Activated T-helper 1 cell treated with anti-CD3 and anti-CD28 coated beads, Interleukin-12 subunit alpha, Interleukin-12 subunit beta, Interleukin-2, Interleukin-4 antibody, amounts not matched to agents 30 ng/mL and 10 ng/mL and 1 ng/mL, durations not matched to agents 14 hours and 24 hours and 36 hours (primary cell): ENCODE measurements at places on chromosomes 5 and 9.

DNA sequence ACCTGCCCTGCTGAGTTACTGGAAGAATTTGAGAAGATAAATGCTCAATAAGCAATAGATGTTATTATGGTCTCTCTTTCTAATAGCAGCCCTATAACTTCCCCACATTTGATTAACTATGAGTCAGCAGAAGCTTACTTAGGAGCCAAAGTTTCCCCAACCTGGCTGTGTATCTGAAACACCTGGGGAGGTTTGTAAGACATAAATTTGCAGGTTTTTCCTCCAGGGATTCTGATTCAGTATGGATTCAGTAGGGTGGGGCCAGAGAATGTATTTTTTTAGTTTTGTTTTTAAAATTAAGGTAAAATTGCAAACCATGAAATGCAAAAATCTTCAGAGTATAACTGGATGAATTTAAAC is 44.9 kb upstream of the GNPDA1 start:
- no peak for DNase-seq

DNA sequence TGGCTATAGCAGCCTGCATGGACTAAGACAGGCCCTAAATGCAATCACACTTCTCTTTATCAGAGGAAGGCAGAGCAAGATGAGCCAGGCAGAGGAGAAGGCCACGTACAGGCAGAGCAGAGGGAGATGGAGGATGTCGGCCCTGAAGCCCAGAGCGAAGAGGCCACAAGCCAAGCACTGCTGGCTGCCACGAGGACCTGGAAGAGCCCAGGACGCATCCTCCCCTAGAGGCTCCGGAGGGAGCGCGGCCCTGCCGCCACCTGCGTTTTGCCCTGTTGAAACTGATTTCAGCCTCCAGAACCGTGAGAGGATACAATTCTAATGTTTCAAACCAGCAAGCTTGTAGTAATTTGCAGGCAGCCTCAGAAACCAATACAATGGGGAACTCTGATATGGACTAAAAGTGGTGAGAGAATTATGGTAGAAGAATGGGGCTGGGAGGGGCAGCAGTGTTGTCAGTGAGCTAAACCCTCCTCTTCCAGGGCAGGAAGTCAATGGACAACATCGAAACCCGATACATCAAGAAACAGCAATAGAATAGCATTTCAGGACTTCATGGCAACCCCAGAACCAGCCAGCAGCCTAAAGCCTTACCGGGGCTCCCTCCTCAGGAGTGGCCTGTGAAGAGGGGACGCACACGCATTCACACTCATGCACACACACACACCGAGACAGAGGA is 32.6 kb downstream of the ADAMTS2 start:
- no peak for DNase-seq

DNA sequence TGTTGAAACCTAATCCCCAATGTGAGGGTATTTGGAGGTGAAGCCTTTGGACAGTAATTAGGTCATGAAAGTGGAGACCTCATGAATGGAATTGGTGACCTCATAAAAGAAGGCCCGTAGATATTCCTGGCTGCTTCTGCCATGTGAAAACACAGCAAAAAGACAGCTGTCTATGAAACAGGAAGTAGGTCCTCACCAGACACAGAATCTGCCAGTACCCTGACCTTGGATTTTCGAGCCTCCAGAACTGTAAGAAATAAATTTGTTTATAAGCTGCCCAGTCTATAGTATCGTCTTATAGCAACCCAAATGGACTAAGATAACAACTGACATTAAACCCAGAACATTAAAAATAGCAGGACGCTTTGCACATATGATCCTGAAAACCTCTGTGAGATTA is 371.1 kb downstream of the SPOCK1 start:
- no peak for DNase-seq

- DNase-seq: no peak
Observed at GRCh38 chr5:161403996-161404395, 142.5 kb downstream of the GABRB2 start.

DNA sequence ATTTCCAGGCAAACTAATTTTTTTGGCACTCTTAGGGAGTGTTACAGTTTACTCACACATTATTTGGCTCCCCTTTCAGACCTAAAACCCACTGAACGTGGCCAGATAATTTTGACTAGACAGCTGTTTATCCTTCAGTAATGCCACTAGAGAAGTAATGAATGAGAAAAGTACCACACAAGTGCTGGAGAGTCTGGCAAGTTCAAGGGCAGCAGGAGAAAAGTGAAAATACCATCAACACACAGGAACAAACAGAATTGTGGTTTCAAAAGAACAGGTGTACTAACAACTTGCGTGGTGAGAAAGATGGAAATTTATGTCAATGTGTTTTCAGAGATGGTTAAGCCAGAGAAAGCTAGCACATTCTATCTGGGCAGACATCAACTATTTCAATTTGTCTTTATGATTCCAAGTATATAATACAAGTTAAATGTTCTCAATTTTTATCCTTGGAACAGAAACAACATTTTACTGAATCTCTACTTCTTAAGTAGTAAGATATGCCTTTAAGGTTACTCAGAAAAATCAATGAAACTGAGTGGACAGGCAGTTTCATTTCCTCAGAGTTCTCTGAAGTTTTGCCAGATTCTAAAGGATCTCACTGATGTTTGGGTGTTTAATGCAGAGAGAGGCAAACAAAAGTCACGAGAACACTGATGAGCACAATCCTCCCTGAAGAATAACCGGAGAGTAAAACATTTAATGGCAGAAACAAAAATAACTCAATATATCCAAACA is 91.0 kb downstream of the ARSB start:
- no peak for DNase-seq

- no peak for DNase-seq
Observed at GRCh38 chr5:133861161-133861737, 107.2 kb downstream of the C5orf15 start.

GRCh38 chr5:107381189-107381856 is 289.4 kb downstream of the EFNA5 start:
- no peak for DNase-seq

GRCh38 chr5:149206524-149207141 is 65.0 kb upstream of the AFAP1L1 start:
- DNase-seq: no peak

DNA sequence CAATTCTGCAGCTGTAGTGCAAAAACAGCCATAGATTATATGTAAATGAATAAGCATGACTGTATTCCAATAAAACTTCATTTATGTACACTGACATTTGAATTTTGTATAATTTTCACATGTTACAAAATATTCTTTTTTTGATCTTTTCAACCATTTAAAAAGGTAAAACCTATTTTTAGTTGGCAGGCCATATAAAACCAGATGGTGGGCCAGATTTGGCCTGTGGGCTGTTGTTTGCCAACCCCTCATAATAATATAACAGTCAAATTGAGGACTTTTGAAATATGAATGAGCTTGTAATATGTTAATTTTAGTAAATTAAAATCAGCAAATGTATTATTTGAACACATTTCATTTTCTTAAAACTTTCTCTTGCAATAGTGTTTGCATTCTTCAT is 913.4 kb downstream of the TLE1 start:
- DNase-seq: no peak

- peak; percentile 57 for DNase-seq
Observed at GRCh38 chr5:140342287-140342686, 4.1 kb downstream of the HBEGF start.

GRCh38 chr5:141919218-141920119 is 4.2 kb upstream of the DELE1 start:
- no peak for DNase-seq

DNA sequence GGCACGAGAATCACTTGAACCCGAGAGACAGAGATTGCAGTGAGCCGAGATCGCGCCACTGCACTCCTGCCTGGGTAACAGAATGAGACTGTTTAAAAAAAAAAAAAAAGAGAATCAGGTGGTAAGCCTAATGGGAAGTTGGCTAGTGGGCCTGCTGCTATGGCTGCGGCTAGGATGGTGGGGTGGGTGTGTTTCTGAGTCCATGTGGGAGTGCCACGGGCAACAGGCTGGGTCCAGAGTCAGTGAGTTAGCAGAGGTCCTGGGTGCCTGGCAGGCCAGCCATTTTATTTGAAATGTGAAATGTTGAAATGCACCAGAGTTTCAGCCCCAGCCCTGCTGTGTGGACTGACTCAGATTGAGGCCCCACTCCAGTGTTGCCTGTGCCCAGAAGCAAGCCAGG is 37.8 kb downstream of the JADE2 start:
- no peak for DNase-seq

DNA sequence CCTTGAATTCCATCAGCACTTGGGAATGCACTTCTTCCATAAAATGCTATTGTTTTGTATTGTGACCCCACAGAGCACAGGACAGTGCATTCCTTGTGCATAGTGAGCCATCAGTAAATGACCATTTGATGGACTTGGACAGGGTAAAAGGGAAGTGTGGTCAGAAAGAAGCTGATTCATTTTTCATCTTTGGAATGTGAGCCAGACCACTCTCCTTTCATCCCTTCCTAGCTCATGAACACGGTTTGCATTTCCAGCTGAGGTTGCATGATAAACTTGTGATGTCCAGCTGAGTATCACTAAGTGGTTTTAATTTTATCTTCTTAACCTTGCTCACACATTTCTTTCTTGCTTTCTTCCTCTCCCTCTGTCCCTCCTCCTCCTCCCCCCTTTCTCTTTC is 101.3 kb downstream of the NUDT12 start:
- DNase-seq: no peak

DNA sequence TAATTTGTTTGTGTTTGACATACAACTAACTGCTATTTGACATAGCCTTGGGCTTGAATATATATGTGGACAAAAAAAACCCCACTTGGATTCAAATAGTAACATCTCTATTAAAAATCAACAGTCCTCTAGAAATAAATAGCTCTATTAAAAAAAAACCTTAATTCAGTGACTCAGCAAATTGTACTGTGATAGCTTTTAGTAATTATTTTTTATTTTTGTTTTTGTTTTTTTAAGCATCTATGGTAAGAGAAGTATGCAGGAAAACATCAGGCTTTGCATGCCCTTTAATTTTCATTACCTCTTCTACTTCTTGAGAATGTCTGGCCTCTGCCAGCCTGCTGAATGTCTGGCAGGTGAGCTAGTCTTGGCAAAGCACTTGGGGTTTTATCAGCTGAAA is 300.7 kb downstream of the NPR3 start:
- DNase-seq: no peak

- no peak for DNase-seq
Observed at GRCh38 chr5:148816782-148817181, 9.6 kb upstream of the ADRB2 start.

DNA sequence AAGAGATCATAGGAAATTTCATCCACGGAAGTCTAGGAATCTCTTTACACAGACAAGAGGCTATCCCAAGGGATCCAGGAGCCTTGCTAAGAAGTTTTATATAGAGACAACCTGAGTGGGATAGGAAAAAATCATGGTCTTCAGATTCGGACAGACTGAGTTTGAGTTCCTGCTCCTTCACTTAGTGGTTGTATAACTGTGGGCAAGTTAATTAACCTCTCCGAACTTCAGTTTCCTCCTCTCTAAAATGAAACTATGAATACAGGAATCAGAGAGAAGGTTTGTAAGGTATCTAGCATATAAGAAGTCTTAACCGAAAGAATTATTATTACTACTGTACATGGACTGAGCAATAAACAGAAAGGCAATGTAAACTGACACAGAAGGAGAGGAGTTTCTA is 35.1 kb downstream of the NR2F1-AS1 start:
- DNase-seq: no peak

GRCh38 chr9:119907056-119907455 is 537.8 kb upstream of the BRINP1 start:
- no peak for DNase-seq

DNA sequence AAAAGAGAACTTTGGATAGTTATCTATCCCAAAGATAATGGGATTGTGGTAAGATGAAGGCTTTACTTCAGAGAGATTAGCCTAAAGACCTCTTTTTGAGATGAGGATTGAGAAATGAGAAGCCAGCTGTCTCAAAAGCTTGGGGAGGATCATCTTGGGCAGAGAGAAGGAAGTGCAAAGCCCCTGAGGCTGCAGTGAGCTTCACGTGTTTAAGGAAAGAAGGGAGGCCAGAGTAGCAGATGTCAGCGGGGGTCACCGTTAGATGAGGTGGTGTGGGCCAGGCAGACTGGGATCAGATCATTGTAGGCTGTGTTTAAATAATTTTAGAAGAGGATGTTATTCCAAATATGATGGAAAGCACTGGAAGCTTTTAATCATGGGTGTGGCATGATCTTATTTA is 270.1 kb downstream of the ARHGEF28 start:
- DNase-seq: no peak

DNA sequence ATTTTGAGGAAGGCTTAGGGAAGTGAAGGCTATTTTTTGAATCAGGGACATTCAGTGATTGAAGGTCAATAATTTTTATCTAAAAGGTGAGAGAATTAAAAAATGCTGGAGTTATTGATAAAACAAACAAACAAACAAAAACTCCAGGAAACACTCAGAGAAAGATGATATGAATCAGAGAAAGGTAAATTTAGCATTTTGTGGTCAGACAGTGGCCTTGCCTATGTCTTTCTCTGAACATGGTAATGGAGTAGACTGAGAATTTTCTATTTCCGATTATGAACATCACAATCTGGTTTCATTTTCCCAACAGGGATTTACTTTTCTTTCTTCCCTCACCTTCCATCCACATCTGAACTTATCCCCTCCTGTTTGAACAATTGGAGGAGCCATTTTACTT is 353.6 kb upstream of the RIOK2 start:
- DNase-seq: no peak

GRCh38 chr9:134598884-134599245 is 42.7 kb upstream of the COL5A1 start:
- DNase-seq: no peak

- no peak for DNase-seq
Observed at GRCh38 chr5:173720953-173721600, 104.6 kb upstream of the BOD1 start.

- DNase-seq: no peak
Observed at GRCh38 chr5:30894811-30895210, 298.7 kb upstream of the CDH6 start.

GRCh38 chr5:39076101-39076756 is 2.0 kb upstream of the RICTOR start:
- no peak for DNase-seq

DNA sequence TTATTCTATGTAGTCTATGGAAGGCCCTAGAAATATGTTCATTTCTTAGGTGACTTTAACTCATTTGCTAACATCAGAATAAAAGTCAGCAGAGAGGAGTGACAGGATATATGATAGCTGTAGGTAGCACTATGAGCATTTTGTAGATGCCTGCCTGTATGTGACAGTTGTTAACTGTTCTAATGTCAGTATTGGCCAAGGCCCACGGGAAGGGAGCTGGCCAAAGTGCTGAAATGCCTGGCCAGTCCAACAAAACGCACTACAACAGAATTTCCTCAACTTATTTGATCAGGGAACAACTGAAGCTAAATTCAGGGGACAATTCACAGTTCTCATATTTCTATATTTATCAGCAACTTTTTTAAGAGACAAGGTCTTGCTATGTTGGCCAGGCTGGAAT is 20.8 kb downstream of the SV2C start:
- DNase-seq: no peak
